ENCODE measurements at places on chromosomes 6 and 20.

- no peaks in the 10 kb centered on the region for H3K4me1 ChIP-seq
- H3K36me3 ChIP-seq: no peaks in the 10 kb centered on the region
- no peak for DNase-seq
- no peak overlapping the region for H3K4me3 ChIP-seq
- H3K27ac ChIP-seq: no peak overlapping the region
Observed at GRCh38 chr6:22401932-22402331, 105.1 kb upstream of the PRL start.

- H3K36me3 ChIP-seq: no peaks in the 10 kb centered on the region
- no peak overlapping the region for H3K4me3 ChIP-seq
- H3K4me1 ChIP-seq: no peaks in the 10 kb centered on the region
- H3K27ac ChIP-seq: no peak overlapping the region
- no peaks in the 10 kb centered on the region for H3K27me3 ChIP-seq
Observed at GRCh38 chr6:154986787-154987235, 8.3 kb upstream of the TIAM2 start.

DNA sequence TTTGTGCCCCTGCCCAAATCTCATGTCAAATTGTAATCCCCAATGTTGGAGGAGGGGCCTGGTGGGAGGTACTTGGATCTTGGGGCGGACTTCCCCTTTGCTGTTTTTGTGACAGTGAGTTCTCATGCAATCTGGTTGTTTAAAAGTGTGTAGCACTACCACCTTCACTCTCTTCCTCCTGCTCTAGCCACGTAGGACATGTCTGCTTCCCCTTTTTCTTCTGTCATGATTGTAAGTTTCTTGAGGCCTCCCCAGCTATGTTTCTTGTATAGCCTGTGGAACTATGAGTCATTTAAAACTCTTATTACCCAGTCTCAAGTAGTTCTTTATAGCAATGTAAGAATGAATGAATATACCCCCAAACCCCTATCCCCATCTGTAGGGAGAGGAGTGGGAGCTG lies 1013.7 kb upstream of the MAP3K7 start:
- H3K36me3 ChIP-seq: no peaks in the 10 kb centered on the region
- H3K27me3 ChIP-seq: no peaks in the 10 kb centered on the region
- no peak overlapping the region for H3K27ac ChIP-seq
- H3K4me3 ChIP-seq: no peak overlapping the region

DNA sequence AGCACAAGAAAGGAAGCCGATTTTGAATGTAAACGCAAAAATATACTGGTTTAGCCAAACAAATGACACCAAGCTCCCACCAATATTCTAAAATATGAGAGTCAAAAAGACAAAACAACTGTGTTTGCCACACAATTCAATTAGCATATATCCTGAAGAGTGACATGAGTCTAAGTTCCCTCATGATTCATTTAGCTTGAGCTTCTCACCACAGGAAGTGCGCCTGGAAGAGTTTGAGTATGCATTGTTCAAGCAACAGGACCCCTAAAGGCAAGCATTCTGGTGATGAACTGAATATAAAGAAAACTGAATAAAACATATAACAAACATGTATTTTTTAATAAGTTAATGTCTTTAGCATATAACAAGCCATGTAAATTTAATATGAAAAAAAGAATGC lies 115.2 kb upstream of the RUNX2 start:
- no peak overlapping the region for H3K4me3 ChIP-seq
- no peaks in the 10 kb centered on the region for H3K27me3 ChIP-seq
- DNase-seq: no peak
- H3K36me3 ChIP-seq: no peaks in the 10 kb centered on the region

DNA sequence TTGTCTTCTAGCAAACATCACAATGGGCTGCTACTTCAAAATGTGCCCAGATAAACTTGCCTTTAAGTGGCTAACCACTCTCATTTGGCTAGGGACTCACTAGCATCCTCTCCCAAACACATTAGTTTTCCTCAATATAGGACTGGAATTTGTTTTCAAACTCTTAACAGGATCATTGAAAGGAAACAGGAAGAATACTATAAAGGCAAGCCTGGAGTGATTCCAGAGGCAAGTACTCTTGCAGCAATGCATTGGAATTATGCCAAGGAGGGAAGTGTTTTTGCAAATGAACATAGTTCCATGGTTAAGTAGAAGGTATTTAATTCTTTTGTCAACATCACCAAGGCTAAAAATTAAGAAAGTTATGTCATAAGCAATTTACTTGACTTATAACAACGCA lies 12.2 kb downstream of the EPHA7 start:
- H3K27me3 ChIP-seq: no peaks in the 10 kb centered on the region
- DNase-seq: no peak
- H3K4me3 ChIP-seq: no peak overlapping the region

DNA sequence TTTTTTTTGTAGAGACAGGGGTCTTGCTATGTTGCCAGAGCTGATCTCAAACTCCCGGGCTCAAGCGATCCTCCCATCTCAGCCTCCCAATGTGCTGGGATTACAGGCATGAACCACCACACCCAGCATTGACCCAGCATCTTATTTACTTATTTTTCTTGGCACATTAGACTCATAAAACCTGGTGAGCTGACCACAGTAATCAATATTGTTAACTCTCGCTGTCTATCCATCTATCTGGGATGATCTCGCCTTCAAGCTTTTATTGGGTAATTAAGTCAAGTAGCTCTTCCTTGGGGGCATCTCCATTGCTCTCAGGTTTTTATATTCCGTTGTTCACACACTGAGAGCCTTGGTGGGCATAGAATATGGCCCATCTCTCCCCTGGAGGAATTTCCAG lies 17.0 kb downstream of the PNPLA1 start:
- no peaks in the 10 kb centered on the region for H3K36me3 ChIP-seq
- H3K4me1 ChIP-seq: no peaks in the 10 kb centered on the region
- no peaks in the 10 kb centered on the region for H3K27me3 ChIP-seq
- DNase-seq: no peak
- H3K27ac ChIP-seq: no peak overlapping the region

All from vagina (tissue), 2 donors.